ENCODE measurements at places on chromosomes 12 and 14.

DNA sequence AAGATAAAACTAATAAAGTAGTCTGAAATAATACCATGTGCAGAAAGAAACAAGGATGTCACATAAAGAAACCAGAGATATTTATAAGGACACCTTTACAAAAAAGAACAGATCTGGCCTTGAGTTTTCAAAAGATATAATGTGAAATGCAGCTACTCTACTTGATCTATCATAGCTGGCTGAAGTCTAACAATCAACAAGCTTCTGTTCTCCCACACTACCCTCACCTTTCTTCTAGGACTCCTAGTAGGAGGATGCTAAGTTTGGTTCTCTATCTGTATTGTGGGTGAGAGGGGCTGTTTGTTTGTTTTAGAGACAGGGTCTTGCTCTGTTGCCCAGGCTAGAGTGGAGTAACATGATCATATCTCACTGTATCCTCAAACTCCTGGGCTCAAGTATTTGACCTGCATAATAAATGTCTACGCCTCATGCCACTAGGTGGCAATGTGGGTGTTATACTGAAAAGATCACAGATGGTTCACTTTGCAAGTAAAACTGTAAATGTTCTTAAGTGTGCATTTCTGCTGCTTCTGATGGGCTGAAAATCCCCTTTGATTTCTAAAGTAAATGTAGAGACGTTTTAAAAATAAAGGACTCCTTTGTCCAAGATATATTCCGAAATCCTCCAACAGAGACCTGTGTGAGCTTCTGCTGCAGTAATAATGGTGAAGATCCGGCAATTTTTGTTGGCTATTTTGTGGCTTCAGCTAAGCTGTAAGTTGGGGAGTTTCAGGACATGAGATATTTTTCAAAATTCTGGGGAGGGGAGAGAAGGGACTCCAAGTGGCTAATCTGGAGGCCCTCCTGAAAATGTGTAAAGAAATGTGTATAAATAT is 269.3 kb downstream of the DAD1 start:
- DNase-seq, result no peak

DNA sequence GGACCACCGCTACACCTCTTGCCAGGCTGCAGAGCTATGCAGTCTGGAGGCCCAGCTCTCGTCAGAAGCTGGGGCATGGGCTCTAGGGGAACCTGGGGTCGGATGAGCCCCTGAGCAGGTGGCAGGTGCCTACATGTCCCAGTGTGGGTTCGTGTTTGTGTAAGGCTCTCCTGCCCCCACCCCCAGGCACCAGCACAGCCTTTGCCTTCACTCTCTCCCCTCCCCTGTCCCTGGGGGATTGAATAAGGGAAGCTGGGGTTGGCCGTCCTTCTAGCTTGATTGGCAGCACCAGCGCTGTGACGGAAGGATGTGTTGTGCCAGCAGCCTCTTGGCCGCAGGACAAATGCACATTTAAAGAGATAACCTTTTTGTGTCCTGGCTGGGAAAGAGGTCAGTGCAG is 34.8 kb upstream of the TSPAN9 start:
- DNase-seq, result no peak

- DNase-seq, result peak; percentile 58
Observed at GRCh38 chr12:64824500-64825142, at the start of gene TBC1D30. TBC1D30 (plus strand) TSS chr12:64824647; CDS start chr12:64824880, 233 bp downstream.

DNA sequence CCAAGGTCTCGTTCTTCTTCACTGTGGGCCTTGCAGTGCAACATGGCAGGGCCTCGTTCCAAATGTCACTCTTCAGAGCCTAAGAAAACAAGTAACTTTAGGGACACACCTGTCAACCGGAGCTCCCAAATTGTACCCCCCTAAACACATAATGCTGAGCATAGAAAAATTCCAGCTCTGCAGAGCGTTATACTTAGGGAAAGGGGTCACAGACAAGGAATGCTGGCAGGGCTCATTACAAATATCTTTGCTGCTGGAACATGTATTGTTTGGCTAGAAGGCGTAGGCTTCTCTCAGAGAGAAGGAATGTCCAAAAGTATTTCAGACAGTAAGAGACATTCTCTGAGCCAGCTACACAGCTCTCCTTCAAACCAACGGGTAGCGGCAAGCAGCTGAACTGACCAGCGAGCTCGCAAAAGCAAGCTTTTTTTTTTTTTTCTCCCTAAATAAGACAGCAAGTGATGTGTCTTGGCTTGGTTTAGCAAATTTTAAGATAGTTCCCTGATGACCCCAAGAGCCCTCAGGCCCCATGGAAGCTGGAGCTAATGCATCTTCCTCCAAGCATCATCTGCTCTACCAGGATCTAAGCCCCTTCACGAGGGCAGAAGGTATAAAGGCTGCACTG is 24.5 kb downstream of the SSH1 start:
- DNase-seq, result no peak

DNA sequence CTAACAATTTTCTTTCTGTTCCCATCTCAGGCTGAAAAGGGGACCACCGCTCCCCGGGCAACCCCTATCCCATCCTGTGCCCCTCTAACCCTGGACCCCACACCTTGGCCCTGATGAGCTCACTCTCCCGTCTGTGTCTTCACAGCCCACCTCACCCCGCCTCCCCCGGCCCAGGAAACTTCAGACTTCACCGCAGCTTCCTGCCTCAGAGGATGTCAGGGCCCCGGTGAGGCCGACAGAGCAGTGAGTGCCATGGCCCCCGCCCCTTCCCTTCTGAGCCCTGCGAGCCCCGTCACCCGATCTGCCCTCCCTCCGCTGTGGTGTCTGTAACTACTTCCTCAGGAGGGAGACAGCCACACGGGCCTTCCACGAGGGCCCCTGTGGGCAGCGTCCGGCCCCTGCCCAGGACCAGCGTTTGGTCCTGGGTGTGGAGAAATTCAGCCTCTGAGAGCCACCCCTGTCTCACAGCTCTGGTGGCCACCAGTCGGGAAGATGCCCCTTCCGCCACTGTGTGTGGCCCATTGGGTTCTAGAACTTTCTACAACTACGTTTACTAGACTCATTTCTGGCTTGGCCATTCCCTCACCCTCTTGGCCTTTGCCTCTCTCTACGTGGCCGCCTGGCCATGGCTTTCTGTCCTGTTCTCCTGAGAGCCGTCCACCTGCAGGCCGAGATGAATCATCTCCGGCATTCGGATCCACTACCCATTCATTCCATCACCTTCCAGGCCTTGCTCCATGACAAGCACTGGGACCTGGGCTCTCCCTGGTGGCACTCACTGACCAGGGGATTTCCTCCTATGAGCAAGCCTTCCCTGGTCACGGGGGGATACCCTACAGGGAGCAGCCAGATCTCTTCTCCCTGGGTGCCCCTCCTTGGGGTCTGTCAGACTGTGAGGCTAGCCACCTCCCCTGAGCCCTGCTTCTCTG is 3.4 kb downstream of the RHOF start:
- peak; percentile 94 for DNase-seq

DNA sequence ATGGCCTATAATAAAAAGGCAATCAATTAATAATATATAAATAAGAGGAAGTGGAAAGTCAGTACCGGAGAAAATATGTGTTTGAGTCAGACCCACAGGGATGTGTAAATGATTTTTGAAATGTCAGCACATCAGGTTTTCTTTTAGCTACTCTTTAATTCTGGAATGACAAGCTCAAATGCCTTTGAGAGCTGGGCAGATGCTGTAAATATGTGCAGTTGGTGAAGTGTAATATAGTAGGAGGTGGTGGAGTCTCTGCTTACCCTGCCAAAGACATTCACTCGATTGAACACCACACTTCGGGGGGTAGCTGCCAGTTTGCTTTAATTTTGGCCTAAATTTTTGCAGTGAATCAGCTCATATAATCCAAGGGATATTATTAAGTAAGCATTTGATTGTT is 93.0 kb downstream of the PLEKHA5 start:
- no peak for DNase-seq

GRCh38 chr12:65537978-65538377 is 259.5 kb downstream of the MSRB3 start:
- no peak for DNase-seq

GRCh38 chr14:31955936-31956579 is 121.0 kb upstream of the ARHGAP5 start:
- no peak for DNase-seq

DNA sequence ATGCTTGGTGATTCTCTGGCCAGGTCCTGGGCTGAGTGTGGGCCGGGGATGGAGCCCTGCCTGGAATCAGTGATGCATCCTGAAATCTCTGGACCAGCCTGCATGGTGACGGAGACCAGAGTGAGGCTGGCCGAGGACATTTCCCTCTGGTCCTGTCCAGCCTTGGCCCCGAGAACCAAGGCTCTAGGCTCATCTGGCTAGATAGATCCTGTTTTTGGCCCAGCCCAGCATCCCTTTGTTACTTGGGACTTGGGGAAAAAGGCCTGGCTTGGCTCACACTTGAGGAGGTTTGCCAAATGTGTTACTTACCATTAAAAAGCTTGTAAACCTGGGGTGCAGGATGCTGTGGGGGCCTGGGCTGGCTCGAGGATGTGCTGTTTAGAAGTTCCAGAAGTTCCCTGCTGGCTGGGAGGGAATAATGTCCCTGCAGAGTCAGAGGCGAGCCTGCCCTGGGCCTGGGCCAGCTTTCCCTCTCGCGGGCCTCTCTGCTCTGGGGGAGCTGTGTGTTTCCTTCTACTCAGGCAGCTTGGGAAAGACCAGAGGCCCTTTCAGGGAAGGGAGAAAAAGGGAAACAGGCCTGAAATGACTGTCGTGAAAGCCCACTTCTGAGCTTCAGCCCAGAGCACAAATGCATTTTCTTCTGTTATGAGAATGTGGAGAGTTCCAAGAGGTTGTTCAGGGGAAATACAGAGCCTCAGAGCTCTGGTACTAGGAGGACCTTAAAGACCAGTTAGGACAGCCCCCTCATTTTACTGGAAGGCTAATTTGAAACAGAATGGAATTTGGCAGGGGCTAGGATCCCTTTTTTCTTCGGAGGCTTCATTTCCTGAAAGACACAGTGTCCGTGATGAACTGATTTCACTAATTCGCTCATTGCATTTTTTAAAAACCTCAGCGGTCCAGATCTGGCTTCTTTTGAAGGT is 47.2 kb upstream of the CTDSP2 start:
- no peak for DNase-seq

- no peak for DNase-seq
Observed at GRCh38 chr14:38004610-38004879, 203.2 kb upstream of the SSTR1 start.

DNA sequence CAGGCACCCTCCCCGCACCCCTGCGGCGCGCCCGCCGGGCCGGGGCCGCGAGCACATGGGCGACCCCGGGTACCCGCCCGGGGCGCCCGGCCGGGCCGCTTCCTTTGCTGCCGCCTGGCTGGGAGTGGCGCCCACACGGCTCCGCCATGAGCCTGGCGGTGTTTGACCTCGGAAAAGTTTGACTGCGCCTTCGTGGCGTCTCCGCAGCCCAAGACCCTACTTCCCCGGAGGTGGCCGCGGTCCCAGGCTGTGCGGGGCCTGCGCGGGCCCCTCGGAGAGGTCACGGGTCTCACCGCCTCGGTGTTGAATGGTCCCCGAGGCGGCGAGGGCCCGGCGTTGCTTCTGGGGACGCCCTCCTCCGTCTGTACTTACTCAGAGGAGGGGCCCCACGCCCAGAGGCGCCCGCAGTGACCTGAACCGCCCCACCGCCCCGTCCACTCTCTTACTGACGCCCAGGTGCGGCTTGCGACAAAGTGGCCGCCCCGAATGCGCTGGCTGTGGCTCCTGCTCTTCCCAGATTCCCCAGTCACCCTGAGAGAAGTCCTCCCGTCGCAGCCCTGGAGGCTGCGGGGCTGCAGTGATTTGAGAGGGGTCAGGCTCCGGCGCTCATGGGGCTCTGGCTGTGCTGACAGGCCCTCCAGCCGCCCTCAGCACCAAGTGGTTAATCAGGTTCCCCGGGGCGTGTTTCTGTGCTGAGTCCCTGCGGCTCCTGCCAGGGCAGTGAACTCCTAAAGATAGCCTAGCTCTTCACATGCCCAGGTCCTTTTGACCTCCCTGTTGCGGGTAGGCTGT is 5.8 kb downstream of the KMT5A start:
- peak; percentile 28 for DNase-seq

DNA sequence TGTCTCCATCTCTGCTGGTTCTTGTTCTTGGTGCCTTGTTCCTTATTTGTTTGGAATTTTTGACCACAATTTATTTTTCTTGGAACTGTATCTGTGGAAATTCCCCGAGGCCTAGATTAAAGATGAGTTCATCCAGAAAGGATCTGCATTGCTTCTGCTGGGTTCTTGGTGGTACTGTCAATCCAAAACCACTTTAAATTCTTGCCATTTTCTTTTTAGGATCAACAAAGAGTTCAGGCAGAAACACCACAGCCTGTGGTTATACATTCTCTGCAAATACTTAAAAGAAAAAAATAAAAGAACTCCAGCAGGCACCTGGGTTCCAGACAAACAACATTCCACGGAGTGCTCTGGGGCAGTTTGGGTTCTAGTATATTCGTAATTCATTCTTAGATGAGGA is 6.0 kb upstream of the VAMP1 start:
- no peak for DNase-seq

DNA sequence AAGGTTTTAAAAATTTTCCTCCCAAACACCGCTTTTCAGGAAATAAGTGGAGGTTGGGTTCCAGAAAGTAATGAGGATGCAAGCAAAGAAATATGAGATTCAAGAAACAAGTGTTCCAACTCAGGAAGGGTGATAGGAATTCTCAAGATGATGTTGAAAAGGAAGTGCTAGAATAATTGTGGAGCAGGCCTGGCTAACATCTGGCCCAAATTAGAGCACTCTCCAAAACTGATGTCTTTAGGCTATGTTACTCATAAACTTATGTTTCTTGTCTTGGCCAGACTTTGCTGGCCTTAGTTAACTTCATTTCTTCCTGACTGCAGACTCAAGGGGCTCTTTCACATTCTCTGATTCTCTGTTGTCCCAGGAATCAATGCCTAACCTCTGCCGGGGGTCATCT is 116.3 kb downstream of the TMTC3 start:
- no peak for DNase-seq

GRCh38 chr12:570435-570920 is 92.8 kb downstream of the NINJ2 start:
- DNase-seq, result no peak

- no peak for DNase-seq
Observed at GRCh38 chr12:26205941-26206340, 10.6 kb downstream of the SSPN start.

- DNase-seq, result no peak
Observed at GRCh38 chr12:78386871-78387270, 477.7 kb upstream of the SYT1 start.
